D721Med (cell line): ENCODE measurements at places on chromosomes 2 and 18.
A peak's percentile ranks its signal among the peaks of the same experiment; 100 is the strongest.

- no peak for DNase-seq
These were observed 1.9 kb upstream of the SLC1A4 start for GRCh38 chr2:64987001-64987955.

DNA sequence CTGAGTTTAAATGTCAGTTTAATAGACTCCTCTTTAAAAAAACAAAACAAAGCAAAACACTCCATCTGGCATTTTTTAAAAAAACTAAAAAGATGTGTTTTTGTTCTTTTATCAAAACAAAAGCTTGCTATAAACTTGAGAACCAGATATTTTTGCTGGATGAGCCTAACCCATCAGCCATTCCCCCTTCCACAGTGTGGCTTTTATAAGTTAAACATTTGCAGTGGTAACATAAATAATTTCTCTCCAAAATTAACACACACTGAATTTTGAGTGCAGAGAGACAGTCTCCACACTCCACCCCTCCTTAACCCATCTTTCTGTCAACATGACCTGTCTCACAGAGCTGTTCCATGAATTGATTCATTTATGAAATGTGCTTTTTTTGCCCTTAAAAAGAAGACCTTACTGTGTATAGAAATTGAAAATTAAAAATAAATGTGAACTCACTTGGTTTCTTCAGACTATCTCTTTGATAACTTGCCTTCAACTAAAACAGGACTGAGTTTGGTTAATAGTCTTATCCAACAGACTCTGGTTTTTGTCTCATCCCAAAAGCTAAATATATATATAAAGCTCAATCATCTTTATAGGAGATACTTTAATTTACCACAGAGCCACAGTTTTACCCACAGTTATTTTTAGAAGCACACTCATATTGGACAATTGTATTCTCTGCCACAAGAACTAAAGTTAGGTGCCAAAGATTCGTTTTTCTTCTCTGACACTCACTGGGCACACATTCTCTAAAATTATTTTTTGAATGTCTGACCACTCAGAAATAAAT, 64.8 kb upstream of the STK39 start:
- no peak for DNase-seq

GRCh38 chr2:136248242-136248641, 130.3 kb upstream of the CXCR4 start:
- no peak for DNase-seq

DNA sequence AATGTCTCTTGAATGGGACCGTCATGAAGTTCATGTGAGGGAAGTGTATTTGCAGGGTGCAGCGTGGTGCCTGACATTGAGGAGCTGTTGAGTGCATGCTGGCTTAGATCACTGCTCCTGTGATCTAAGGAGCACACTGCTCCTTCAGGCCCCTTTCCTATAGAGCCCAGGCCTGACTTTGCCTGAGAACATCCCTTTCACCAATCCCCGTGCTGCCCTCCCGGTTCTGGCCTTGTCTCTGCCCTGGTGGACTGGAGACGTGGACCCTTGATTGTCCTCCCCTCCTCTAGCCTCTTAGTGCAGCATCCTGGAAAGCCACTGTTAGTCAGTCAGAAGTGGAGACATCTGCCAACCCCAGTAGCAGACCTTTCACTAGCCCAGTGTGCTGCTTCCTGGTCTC, 323.6 kb upstream of the HS6ST1 start:
- no peak for DNase-seq

GRCh38 chr2:196914867-196915460, 11.5 kb downstream of the PGAP1 start:
- DNase-seq: no peak

GRCh38 chr2:143429932-143430679, 300.9 kb downstream of the ARHGAP15 start:
- DNase-seq: no peak

- no peak for DNase-seq
These were observed 62.8 kb downstream of the PRELID3A start for GRCh38 chr18:12470382-12471075.

- no peak for DNase-seq
These were observed 65.9 kb upstream of the SH3RF3 start for GRCh38 chr2:109062859-109063700.

DNA sequence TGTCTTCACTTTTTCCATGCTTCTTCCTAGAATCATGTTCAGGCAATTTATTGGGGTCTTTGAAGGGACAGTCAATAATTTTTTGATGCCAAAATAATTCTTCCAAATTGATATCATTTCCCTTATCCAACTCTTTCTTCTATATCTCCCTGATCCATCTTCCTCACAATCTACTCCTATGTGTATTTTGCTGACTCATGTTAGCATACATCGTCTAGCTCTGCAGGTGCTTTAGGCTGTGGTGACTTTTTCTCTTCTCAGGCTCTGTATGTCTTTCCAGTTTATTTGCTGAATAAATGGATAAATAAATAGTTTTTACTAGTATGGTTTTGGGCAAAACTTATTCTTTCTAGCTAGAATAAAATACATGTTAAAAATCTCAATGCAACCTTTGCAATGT, 1650.9 kb upstream of the TMEFF2 start:
- no peak for DNase-seq

DNA sequence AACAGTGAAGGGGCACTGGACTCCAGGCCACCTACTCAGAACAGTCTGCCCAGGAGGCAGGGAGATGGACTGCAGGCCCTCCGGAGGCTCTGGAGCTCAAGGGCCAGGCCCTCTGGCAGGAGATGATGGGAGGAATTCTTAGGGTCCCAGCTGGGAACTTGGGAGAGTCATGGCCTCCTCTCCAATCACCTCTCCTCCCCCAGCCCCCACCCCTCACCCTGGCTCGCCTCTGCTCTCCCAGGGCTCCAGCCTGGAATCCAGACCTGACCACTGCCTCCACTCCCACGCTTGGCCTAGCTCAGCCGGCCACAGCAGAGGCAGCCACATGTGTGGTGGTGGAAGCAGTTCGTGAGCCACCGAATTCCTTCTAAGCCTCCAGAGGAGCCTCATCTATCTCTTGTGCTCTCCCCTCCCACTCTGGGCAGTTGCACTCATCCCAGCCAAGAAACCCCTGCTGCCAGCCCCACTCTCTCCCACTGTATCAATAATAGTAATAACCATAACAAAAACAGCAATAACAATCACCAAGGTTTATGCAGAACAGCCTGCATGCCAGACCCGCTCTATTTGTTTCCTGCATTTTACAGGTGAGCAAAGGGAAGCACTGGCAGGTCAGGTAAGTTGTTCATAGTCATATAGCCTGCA, 67.4 kb downstream of the TNS1 start:
- no peak for DNase-seq

GRCh38 chr2:74252862-74253261, 54.4 kb downstream of the MTHFD2 start:
- DNase-seq: no peak

DNA sequence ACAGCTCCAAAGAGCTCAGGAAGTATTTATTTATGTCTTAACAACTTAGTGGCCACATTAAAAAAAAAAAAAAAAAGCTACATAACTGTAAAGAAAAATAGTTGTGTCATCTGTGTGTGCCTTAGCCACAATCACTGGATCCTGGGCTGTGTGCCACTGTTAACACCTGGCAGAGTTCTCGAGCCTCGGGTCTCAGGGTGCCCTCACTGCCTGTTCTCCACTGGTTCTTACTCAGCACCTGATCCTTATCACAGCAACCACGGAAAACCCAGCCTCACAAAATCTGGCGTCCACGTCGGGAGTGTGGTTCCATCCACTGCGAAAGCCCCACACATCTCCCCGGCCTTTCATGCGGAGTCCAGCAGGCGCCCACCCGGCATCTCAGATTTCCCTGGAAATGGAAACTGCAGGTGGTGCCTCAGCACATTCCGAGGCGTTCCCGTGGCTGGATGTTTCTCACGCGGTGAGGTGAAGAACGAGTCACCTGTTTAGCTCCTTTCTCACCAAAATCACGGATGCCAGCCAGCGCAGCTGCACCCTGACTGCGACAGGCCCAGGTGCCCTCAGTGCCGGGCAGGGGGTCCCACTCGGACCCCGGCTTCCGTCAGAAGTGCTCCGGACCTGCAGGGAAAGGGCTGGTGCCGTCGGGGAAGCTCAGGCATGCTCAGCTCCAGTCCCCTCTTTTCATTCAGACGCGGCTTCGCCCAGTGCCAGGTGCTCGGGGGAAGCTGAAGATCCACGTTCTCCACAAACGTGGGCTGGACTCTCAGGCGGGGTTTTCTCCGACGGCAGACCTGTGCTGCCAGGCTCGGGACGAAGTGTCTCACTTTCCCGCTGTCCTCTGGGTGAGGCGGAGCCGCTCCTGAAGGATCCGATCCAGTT, 198.7 kb upstream of the SALL3 start:
- no peak for DNase-seq

GRCh38 chr2:60354713-60355112, 198.7 kb downstream of the BCL11A start:
- no peak for DNase-seq

- no peak for DNase-seq
These were observed 144.1 kb upstream of the ZNF236 start for GRCh38 chr18:76678248-76678647.

DNA sequence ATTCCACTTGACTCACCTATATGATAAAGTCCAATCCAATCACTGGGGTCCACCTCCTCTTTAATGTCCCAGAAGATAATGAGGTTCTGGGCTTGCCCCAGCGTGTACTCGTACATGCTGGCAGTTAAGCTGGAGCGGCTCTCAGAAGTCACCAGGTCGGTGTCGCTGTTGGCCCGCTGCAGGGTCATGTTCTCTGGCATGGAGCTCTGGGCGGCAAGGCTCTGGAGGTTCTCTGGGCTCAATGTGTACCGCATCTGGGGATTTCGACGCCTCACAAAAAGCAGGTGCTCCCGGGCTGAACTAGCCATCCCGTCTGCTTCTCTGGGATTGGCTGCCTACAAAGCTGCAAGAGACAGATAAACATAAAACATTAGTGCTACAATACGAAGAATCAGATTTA, 206.4 kb upstream of the CCDC150 start:
- DNase-seq: no peak

- DNase-seq: no peak
These were observed 208.4 kb downstream of the TNS1 start for GRCh38 chr2:217794133-217794986.

- DNase-seq: no peak
These were observed 44.8 kb downstream of the ASB18 start for GRCh38 chr2:236219411-236219810.

DNA sequence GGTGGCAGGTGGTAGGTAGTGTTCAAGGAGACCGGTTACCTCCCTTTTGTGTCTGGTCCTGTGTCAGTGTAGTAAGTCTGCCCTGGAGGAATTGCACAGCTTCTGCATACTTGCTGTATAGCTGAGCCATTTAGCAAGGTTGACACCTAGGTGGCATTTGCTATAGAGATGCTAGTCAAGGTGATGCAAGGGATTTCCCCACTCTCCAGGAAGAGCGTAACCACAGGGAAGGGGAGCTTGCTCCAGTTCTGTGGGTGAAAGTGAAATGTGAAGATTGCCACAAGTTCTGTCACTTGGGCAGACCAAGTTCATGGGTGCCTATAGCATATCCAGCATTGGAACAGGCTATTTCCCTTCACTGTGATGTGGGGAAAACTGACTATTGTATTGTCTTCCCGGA, 28.1 kb downstream of the NAT8 start:
- no peak for DNase-seq

DNA sequence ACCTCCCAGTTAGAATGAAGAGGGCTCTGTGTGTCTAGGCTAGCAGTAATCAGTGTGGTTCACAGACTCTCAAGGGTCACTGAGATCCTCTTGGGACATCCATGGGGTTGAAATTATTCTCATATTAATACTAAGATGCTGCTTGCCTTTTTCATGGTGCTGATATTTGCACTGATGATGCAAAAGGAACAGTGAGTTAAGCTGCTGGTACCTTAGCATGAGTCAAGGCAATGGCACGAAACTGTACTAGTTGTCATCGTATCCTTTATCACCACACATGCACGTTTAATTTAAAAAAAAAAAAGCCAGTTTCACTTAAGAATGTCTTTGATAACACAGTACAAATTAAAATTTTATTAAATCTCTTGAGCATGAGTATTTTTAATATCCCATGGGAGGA, 151.9 kb upstream of the TANK start:
- no peak for DNase-seq

- DNase-seq: no peak
These were observed 21.0 kb upstream of the TGFA start for GRCh38 chr2:70574618-70575017.

GRCh38 chr2:28338046-28338817, 54.4 kb upstream of the FOSL2 start:
- DNase-seq: no peak

DNA sequence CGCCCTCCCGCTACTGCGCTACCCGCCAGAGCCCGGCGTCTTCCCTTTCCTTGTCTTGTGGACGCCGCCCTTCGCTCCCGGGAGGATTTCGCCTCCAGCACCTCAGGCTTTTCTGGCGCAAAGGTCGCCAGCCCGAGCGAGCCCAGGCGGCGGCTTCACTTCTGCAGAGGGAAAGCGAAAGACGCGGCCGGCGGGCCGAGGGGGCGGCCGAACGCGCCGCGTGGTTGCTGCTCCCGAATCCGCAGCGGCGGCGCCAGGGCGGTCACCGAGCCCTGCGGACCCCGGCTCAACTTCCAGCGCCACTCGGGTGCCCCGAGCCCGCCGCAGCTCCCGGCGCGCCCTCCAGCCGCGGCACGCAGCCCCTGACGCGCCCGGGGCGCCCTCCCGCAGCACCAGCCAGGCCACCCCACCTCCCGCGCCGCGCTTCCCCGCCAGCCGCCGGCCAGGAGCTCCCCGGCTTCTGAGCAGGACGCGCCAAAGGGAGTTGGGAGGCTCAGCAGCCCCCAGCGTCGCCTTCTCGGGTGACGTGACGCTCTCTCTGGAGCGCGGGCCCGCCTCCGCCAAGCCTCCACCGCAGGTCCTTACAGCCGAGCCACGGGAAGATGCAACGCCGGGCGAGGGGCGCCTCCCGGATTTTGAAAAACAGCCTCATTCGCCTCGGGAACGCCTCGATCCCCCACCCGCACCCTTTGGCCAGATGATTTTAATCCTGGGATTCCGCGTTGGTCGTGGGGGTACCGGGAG, 84.9 kb upstream of the EPB41L3 start:
- peak; percentile 34 for DNase-seq

DNA sequence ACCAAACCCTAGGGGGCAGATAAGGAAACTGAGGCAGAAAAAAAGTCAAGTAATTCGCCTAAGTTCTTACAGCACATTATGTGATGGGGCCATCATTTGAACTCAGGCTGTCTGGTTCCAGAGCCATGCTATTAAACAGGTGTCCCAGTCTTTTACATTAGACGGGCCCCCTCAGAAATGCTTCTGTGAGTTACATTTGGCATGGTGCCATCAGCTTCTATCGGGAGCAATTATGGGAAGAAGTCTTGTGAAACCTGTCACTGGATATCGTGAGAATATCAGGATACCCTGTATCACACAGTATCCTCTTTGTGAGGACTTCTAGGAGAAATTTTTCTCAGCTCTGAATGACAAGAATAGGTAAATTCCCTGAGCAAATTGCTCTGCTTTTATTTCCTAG, 143.7 kb upstream of the NOSTRIN start:
- no peak for DNase-seq

- DNase-seq: no peak
These were observed 17.9 kb upstream of the IL18R1 start for GRCh38 chr2:102337481-102338386.

DNA sequence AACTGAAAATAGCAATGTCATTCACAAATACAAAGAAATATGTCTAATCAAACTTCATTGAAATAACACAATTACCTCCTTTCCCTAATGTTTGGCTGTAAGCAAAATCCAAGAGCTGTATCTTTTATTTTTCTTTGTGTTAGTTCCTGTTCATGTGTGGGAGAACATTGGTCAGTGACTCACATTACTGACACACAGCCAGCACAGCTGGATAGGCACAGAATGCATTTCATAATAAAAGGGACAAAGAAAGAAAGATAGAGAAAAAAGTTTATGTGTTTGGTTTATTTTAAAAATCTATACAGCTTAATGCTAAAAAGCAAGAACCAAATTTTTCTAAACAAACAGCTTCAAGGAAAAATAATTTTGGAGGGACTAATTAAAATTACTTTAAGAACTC, 185.6 kb upstream of the COL3A1 start:
- DNase-seq: no peak
